ENCODE measurements at places on chromosomes 13 and 19.

DNA sequence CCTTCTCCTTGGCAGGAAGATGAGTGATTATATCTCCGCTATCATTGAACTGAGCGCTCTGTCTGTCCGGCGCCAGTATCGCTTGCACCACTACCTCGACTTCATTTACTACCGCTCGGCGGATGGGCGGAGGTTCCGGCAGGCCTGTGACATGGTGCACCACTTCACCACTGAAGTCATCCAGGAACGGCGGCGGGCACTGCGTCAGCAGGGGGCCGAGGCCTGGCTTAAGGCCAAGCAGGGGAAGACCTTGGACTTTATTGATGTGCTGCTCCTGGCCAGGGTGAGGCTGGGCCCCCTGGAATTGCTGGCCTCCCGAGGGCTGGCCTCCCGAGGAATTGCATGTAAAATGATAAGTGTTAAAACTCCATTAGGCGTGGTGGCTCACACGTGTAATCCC lies 32.1 kb downstream of the CYP4F22 start:
- DNase-seq = no peak

GRCh38 chr19:18774782-18775444 lies 16.2 kb downstream of the COMP start:
- DNase-seq = no peak

DNA sequence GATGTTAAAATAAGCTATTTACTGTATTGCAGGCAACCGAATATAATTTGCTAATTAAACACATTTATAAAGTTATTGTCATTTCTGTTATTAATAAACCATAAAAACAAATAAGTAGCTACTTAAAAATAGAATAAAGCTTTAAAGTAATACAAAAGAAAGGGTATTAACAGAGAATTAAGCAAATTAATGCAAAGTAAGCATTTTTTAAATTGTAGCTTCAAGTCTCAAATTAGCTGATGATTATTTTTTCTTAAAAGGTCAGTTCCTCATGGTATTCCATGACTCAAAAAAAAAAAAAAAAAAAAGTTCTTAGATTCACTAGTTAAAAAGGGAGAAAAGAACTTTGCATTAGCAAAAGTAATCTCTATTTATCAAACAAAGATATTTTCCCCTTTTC lies 292.5 kb downstream of the SLITRK1 start:
- DNase-seq = no peak

DNA sequence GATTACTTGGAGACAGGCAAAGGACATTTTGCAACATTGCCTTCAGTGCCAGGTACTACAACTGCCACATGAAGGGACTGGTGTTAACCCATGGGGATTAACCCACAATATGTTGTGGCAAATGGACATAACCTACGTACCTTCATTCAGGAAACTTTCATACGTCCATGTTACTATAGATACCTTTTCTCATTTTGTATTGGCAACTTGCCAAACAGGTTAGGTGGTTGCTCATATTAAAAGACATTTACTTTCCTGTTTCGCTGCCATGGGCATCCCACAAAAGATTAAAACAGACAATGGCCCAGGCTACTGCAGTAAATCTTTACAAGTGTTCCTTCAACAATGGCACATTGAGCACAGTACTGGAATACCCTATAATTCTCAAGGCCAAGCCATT lies 925.3 kb downstream of the SLITRK6 start:
- DNase-seq = no peak

DNA sequence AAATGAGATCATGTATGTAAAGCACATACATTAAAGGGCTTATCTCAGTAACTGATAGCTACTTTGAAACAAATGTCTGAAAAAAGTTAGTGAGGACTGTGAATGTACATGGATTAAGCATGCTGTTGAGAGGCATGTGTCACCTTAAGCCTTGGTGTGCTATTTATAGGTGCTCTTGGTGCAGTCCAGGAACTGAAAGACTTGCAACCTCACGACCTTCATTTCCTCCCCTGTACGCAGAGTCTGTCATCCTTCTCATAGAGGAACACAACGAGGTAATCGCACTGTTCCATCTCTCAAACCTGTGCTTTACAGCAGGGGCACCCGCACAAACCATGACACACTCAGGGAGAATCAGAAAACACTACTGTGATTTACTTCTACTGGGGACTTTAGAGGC lies 65.6 kb downstream of the UFM1 start:
- DNase-seq = peak; percentile 53

- DNase-seq = peak; percentile 91
These were observed 4.0 kb upstream of the ZFP36 start for GRCh38 chr19:39402346-39403300.

GRCh38 chr13:73096638-73097037 lies 37.8 kb downstream of the KLF5 start:
- no peak for DNase-seq

GRCh38 chr19:56933014-56933705 lies 92.6 kb upstream of the PEG3 start:
- no peak for DNase-seq

DNA sequence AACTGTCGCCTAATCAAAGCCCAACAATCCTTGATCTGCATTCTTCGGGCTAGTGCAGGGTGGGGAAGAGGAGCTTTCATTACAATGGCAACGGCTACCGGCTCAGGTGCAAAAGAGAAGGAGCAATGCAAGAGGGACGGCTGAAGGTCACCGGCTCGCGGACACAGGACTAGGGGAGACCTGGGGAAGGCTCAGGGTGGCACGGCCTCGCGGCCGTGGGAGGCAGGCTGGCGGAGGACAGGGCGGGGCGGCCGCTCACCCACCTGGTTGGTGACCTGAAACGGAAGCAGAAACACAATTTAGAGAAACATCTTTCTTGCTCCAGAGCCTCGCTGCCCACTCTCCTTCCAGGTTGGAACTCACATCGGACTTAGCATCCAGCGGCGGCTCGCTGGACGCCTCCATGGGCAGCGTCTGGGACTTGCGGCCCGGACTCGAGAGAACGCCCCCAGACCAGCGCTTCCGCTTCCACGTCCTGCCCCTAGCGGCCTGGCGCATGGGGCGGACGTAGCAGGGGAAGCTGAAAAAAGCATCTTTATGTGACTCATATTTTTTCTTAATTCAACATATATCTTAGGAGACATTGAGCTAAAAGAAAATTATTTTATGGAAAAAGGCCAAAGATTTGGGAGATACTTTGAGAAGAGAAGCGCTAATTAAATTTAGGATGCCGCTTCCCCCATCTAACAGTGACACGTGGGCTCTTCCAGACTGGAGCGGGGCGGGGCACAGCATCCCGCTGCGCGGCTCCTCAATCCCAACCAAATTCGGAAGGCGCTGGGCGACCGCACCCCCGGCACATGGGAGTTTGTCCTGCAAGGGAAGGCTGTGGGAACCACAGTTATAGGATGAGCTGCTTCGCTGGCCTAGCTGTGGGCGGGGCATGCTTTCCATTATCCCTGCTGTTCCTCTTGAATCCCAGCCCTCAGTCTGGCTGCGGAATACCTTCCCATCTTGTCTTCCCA lies at the start of gene COMMD6:
Gene COMMD6 (minus strand): TSS at position 441 of the 965 bp plus-strand sequence. CDS start 36 bp downstream, at position 405.
- DNase-seq = peak; percentile 82

GRCh38 chr13:20997301-20998161 lies 63.9 kb downstream of the LATS2 start:
- peak; percentile 94 for DNase-seq

DNA sequence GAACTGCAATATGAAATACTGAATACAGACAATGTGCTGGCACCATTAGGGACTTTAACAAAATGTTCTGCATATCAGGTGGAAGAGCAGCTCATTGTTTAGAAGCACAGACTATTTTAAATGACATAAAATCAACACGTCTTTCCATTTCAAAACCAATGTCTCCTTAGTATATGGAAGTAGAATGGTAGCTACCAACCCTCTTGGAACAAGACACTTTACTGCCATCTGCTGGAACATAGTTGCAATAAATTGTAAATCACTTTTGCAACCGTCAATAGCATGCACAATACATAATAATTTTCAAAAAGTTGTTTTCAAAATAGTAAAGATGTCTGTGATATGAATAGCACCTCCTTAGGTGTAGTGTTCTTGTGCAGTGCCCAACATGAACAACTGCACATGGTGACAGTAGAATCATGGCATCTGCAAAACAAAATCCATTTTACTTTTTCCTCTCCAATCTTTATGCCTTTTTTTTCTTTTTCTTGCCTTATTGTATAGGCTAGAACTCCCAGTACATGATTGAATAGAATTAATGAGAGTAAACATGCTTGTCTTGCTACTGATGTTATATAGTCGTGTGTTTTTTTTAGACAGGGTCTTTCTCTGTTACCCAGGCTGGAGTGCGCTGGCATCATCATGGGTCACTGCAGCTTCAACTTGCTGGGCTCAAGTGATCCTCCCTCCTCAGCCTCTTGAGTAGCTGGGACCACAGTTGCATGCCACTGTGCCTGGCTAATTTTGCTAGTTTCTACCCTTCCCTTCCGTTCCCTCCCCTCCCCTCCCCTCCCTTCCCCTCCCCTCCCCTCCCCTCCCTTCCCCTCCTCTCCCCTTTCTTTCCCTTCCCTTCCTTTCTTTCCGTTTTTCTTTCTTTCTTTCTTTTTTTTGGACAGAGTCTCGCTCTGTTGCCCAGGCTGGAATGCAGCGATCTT lies 7.8 kb upstream of the LYPD5 start:
- peak; percentile 70 for DNase-seq

DNA sequence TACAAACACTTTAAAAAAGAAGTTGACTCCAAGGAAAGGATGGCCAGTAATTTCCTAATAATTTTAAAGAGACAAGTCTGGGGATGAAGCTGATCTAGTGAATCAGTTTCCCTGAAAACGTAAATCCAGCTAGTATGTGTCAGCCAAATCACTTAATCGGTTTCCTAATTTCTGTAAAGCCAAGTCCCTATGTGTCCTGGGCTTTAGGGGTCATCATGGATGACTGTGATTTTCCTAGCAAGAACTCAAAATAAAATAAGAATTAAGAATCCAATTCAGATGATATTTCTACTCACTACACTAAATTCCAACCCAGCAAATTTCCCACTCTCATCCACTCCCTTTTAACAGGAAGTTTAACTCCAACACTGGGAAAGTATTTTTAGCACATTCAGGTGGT lies 35.9 kb downstream of the ELF1 start:
- no peak for DNase-seq

DNA sequence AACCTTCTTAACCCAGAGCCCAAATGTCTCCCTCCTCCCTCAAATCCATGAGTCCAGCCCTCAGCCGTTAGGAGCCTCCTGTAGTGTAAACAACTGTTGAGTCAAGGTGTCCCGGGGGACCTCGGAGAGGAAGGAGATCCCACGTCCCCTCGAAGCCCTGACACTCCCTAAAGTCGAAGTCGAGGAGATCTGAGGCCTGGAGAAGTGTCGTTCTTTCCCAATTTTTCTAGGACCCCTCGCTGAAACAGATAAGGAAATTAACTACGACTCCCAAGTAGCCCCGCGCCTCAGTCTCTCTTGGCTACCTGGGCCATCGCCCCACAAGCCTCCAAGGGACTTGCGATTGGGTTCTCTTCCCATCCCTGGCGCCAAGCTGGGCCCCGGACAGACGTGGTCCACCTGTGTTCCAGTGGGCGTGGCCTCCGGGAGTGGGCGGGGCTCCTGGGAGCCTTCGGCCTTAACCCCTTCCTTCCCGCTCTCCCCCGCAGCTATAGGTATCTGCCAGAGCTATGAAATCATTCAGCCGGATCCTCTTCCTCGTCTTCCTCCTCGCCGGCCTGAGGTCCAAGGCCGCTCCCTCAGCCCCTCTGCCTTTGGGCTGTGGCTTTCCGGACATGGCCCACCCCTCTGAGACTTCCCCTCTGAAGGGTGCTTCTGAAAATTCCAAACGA lies 869 bp downstream of the GFY start:
- DNase-seq = no peak

- DNase-seq = peak; percentile 69
These were observed 261.8 kb downstream of the ABCC4 start for GRCh38 chr13:95039415-95039814.

DNA sequence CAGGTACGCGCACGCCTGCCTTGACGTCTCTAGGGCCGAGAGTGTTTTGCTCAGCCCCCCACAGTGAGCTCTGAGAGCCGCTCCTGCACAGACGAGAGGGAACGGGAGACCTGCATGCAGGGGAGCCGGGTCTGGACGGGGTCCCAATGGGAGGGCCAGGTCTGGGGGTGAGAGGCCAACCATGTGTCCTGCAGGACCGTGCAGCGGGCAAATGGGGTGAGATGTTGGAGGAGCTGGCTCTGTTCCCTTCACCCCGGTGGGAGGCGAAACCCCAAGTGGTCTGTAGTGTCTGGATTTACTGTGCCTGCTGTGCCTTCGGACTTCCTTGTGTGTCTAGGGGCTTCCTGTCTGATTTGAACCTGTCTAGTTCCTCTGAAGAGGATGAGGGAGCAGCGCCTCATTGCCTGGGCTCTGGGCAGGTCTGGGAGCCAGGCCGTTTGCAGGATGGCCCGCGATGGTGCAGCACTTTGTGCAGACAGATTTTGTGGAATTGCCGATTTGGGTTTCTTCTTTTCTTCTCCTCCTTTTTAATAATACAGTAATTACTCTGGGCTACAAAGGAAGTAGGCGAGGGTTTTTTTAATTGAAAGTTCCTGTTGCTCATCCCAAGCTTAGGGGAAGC lies 2.1 kb downstream of the CSNK1G2 start:
- peak; percentile 25 for DNase-seq

DNA sequence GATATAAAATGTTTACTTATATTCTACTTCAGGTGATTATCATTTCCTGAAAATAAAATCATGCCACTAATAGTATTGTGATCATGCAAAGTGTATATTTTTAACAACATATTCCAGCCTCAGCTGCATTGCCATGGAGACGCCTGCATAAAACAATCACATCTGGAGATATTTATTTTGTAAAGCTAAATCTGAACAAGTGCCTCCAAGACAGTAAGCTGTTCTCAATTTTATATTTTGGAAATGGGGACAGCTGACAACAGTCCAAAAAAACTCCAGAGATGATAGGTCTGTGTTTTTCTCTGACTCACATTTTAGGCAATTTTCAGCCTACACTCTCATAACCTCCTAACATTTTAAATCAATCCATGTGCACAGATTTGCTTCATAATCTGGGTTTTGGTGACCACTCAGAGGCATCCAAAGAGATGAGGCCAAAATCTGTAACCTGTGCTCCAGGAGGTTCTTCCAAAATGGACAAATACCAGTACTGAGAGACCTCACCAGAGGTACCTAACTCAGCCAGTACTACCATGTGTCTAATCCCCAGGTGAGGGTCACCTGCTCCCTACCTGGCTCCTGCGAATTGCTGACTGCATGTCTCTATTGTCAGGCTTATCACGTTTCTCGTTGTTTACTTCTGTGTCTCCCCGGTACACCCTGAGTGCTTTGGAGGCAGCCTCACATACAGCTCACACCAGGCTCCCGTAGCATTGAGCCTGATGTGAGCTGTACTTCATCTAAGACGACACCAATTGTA lies 62.7 kb downstream of the COL4A1 start:
- DNase-seq = no peak
